ENCODE measurements at places on chromosomes 2 and 18. TPM values are rescaled to one million over a fixed set of nuclear protein-coding genes. Genes with fewer than 3 reads are reported as not detected.
A peak's percentile ranks its signal among the peaks of the same experiment; 100 is the strongest.

The SLC8A1 gene
- total RNA-seq = 109 TPM

The EDAR gene
- total RNA-seq = not detected

The COLEC11 gene
- 0.83 TPM for total RNA-seq

The FAM237A gene
- total RNA-seq = not detected

DNA sequence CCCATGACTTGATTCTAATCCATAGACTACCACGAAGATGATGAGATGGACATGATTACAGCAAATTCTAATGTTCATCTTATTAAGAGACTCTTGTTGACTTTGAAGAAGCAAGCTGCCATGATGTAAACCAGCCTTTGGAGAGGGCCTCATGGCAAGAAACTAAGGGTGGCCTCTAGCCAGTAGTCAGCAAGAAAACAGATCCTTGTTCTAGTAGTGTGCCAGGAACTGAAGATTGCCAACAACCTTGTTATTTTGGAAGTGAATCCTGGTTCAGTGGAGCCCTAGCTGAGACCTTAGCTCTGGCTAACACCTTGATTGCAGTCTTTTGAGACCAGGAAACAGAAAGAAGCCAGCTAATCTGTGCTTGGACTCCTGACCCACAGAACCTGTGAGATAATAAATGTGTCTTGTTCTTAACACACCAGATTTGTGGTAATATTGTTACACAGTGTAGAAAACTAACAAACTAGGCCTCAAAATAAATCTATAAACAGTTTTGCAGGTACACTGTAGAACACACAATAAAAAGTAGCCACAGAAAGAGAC is 10.0 kb downstream of the PHOSPHO2 start:
- H3K27me3 ChIP-seq = no peaks in the 10 kb centered on the region
- no peak overlapping the region for H3K4me3 ChIP-seq
- H3K4me1 ChIP-seq = no peaks in the 10 kb centered on the region
- DNase-seq = no peak

GRCh38 chr2:127104881-127105655 is 1.9 kb downstream of the BIN1 start:
- peaks cover 9% of the 10 kb centered on the region for H3K4me1 ChIP-seq
- DNase-seq = peak; percentile 41
- peak overlapping the region; percentile 84 for H3K27ac ChIP-seq
- no peaks in the 10 kb centered on the region for H3K27me3 ChIP-seq
- no peaks in the 10 kb centered on the region for H3K36me3 ChIP-seq

DNA sequence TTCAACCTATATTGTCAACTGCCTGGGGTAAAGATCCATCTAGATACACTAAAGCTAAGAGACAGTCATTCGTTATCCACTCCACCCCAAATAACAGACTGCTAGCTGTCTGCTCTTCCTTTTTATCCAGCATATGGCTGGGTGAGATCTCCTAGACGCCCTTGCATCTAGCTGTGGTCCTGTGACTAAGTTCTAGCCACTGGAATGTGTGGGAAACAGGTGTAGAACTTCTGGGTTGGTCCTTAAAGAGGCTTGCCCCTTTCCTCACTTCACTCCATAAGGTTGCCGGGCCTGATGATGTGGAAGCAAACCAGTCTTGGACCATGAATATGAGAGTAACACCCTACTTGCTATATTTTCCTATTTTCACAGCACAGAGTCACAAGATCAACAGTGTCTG is 3.2 kb downstream of the COA5 start:
- H3K4me3 ChIP-seq = no peak overlapping the region
- H3K36me3 ChIP-seq = peaks cover 2% of the 10 kb centered on the region
- DNase-seq = no peak

GRCh38 chr2:204260162-204260877 is 285.0 kb upstream of the PARD3B start:
- H3K4me1 ChIP-seq = peaks cover 5% of the 10 kb centered on the region
- H3K27me3 ChIP-seq = no peaks in the 10 kb centered on the region
- peak; percentile 78 for DNase-seq
- H3K27ac ChIP-seq = no peak overlapping the region
- H3K36me3 ChIP-seq = no peaks in the 10 kb centered on the region

DNA sequence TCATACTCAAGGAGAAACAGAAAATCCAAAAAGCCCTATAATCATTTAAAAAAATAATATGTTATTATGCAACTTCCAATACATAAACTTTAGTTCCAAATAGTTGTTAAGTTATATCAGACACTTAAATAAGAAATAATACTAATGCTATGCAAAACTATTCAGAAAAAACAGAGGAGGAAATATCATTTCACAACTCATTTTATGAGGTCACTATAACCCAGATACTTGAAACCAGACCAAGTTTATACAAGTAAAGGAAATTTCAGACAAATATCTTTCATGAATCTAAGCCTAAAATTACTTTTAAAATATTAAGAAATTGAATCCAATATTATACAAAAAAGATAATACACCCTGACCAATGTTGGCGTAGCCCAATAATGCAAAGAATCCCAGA is 260.8 kb downstream of the CD226 start:
- peaks cover 4% of the 10 kb centered on the region for H3K4me1 ChIP-seq
- no peaks in the 10 kb centered on the region for H3K27me3 ChIP-seq
- DNase-seq = peak; percentile 67
- H3K36me3 ChIP-seq = no peaks in the 10 kb centered on the region

GRCh38 chr18:45236676-45237075 is 378.6 kb upstream of the SLC14A2 start:
- no peak for DNase-seq
- peaks cover 6% of the 10 kb centered on the region for H3K4me1 ChIP-seq
- H3K27ac ChIP-seq = no peak overlapping the region
- H3K36me3 ChIP-seq = no peaks in the 10 kb centered on the region

DNA sequence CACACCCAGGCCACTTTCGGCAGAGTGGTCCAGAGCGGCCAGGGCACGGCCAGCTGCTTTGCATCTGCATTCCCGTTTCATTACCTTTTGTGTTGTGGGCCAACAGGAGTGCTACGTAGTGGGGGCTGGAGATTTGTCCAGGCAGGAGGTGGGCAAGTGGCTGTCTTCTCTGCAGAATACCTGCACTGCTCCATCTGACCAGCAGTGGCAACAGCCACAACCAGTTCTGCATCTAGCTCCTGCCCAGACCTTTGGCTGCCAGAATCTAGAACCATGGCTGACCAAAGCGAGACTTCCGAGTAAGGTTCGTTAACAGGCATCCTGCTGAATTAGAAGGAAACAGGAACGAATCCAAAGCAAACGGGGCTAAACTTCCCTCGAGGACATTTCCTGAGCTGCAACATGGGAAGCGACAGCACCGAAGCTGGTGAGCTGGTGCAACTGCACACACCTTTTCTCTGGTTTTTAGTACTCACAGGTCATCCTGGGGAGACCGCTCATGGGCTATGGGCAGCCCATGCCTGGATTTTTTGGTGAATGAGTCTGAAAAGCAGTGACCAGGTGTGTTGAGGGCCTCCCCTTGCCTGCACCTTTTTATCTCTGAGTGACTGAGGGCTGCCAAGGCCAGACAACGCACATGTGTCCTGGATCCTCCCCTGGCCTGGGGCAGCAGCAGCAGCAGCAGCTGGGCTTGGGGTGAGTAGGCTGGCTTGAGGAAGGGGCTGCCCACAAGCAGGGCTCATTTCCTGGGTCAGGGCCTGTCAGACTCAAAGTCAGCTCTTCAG is 10.5 kb downstream of the GDF7 start:
- peaks cover 7% of the 10 kb centered on the region for H3K27me3 ChIP-seq
- no peak overlapping the region for H3K27ac ChIP-seq
- H3K4me1 ChIP-seq = peaks cover 7% of the 10 kb centered on the region

- H3K4me3 ChIP-seq = no peak overlapping the region
- H3K27me3 ChIP-seq = no peaks in the 10 kb centered on the region
These were observed 63.1 kb downstream of the RHOB start for GRCh38 chr2:20509770-20510490.

- H3K4me3 ChIP-seq = no peak overlapping the region
- H3K27me3 ChIP-seq = no peaks in the 10 kb centered on the region
- no peak overlapping the region for H3K27ac ChIP-seq
- no peak for DNase-seq
- no peaks in the 10 kb centered on the region for H3K4me1 ChIP-seq
These were observed 188.7 kb upstream of the ZEB2 start for GRCh38 chr2:144708626-144709025.
